ENCODE measurements at places on chromosomes 1 and 21.

- DNase-seq, result peak; percentile 71
These were observed 773 bp upstream of the DDX59 start for GRCh38 chr1:200670242-200671118.

GRCh38 chr1:195495720-195496635, 1112.3 kb downstream of the KCNT2 start:
- DNase-seq, result peak; percentile 14

DNA sequence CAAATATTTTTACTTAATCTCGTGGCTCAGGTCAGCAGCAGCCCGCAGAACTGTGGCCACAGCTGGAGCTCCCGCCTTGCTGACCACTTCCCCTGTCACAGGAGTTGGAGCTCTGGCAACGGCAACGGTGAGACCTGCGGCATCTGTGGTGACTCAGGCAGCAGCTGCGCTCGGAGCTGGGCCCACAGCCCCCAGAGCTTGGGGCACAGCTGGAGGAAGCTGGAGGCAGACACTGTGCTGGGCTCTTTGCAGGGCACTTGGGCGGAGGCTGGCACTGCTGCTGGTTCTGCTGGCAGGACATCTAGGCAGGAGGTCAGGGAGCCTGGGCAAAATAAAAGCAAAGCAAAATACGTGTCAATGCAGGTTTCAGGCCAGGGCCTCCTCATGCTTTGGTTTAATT, at the start of gene LCE3A:
Gene LCE3A (minus strand): TSS at position 301 of the 400 bp plus-strand sequence. CDS start 0 bp downstream, at position 301.
- no peak for DNase-seq

- DNase-seq, result peak; percentile 29
These were observed at the start of gene CRB1 for GRCh38 chr1:197268012-197268411. Gene CRB1 (plus strand): TSS chr1:197268252. CDS start chr1:197268413, 161 bp downstream.

DNA sequence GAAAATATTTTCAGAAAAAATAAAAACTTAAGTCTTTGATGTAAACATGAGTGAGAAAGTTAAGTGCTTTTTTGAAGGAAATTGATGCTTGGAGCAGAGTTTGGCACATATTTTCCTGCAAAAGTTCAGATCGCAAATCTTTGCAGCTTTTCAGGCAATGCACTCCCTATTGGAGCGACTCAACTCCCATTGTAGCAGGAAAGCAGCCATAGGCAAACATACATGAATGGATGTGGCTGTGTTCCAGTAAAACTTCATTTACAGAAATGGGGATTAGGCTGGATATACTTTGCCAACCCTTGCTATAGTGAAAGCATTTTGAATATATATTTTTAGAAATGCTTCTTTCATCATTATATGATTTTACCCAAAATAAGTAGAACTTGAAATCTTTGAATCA, 8.1 kb downstream of the AGL start:
- DNase-seq, result peak; percentile 20

DNA sequence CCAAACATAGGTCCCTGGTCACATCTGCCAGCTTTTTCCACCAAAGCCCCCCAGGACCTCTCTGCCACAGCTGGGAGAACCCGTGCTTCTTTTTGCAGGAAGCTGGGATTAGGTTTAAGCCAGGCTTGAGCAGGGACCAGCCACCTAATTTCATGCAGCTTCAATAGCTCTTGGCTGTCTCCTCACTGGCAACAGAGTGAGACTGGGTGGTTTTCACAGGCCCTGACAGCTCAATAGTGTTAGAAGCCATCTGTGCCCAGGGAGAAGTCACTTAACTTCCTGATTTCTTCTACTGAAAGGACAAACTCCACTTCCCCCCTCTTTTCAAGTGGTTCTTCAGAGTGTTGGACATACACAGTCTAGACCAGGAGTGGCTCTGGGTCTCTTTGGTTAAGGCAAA, 20.4 kb upstream of the SRSF4 start:
- DNase-seq, result no peak

- DNase-seq, result no peak
These were observed 226.6 kb downstream of the RERE start for GRCh38 chr1:8590721-8591351.

DNA sequence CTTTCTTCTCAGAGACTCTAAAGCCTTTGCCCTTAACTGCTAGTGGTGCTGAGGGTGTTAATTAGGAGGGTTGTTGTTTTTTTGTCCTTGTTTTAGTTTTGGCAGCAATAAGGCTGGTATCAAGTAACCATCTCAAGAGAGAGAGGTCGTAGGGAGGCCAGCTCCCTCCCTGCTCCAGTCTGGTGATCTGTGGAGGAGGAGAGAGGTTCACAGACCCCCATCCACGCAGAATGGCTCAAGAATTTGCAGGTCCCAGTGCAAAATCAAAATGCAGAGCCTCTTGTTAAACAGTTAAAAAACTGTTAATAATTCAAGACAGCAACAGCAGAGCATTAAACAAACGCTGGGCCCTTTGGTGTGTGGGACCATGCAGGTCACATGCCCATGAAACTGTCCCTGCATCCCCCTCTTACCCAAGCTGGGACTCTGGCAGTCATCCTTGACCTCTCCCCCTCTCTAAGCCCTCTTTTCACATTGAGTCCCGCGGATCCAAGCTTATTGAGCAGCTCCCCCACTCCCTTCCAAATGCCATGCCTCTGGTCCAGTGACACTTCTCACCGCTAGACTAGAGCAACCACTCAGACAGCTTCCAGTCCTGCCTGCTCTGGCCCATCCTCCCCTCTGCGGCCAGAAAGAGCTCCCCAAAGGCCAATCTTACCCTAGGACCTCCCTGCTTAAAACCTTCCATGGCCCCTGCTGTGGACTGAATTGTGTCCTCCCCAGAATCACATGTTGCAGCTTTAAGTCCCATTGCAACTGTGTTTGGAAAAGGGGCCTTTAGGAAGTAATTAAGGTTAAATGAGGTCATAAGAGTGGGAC, 47.7 kb upstream of the RPL11 start:
- DNase-seq, result peak; percentile 20

- DNase-seq, result no peak
These were observed 38.3 kb upstream of the F3 start for GRCh38 chr1:94579876-94580294.

- DNase-seq, result no peak
These were observed 5.0 kb downstream of the ARMH1 start for GRCh38 chr1:44679468-44679867.

DNA sequence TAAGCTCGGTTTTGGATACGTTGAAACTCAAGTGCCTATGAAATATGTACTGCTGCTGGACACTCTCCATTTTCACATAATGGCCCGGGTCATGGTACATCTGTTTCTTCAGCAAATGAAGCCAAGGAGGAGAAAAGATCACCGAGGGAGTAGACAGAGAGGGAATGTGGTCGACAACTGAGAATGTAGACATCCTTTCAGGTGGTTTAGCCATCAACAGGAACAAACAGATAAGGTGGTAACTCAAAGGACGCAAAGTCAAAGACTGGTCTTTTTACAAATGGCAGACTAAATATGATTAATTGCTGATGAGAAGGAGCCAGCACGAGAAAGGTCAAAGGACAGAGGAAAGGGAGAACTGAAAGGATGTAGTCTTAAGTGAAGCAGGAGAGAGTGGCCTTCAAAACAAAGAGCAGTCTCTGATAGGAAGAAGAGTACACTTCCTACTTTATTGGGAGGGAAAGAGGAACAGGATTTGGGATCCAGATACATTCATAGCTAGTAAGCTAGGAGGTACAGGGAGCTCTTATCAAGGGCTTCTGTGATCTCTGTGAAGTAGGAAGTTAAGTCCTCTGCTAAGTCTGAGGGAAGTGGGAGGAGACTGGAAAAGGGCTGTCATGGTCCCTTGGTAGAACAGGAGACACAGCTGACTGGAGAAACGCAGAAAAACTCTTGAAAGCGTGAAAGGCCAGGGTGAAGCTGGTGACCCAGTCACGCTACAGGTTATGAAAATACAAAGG, 28.3 kb downstream of the NUP133 start:
- no peak for DNase-seq

- DNase-seq, result no peak
These were observed 24.1 kb downstream of the IFFO2 start for GRCh38 chr1:18932387-18932786.

DNA sequence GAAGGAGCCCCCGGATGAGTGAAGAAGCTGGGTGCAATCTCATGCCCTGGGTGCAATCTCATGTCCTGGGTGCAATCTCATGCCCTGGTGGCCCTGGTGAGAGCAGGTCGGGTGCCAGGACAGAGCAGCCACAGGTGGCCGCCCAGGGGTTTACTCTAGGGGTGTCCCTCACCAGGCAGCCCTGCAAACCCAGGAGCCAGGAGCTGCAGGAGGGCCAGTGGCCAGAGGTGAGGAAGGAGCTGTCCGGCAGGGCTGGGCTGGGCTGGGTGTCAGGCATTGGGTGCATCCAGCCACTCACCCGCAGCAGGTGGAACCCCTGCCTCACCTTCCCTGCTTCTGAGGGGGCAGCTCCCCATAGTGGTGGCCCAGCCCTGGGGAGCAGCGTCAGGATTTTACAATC, 79.2 kb downstream of the PRDM16 start:
- no peak for DNase-seq

GRCh38 chr1:200154069-200154767, 126.7 kb downstream of the NR5A2 start:
- no peak for DNase-seq

DNA sequence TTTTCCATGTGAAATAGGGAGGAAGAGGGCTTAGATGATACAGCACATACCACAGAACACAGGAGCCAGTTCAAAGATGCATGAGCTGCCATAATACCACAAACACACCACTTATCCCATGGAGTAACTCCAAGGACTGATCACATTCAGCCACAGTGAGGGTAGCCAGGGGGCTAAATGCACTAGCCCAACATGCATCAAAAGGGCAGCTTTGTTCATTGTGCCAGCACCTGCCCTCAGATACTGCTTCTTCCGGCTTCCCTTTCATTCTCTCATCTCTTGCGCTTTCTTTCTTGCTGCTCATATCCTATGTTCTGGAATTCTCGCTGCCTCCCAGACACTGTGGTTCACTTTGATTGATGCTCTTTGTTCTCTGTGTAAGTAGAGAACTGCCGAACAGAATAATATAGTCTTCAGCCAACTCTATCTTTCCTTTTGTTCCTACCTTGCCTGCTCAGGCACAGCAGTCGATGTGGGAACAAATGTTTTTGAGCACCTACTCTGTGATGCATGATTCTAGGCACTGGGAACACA, 50.0 kb upstream of the SYT6 start:
- DNase-seq, result no peak

- DNase-seq, result no peak
These were observed 77.9 kb downstream of the NEK7 start for GRCh38 chr1:198234520-198235251.

GRCh38 chr1:220887520-220888416, 8.5 kb downstream of the HLX start:
- DNase-seq, result no peak

DNA sequence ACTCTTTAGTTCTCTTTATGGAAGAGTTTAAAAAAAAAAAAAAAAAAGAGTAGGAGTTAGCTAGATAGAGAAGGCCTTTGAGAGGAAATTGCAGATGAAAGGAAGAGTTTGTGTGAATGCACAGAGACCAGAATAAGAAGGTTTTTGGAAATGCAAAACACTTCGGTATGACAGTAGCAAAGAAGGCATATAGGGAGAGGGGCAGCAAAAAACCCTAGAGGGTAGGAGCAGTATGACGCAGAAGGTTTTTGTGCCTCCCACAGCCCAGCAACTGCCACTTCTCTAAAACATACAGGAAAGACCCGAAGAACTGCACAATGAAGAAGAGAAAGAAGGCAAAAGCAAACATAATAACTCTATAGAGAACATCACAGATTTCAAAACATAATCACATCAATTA, 84.3 kb downstream of the WDR64 start:
- DNase-seq, result no peak

DNA sequence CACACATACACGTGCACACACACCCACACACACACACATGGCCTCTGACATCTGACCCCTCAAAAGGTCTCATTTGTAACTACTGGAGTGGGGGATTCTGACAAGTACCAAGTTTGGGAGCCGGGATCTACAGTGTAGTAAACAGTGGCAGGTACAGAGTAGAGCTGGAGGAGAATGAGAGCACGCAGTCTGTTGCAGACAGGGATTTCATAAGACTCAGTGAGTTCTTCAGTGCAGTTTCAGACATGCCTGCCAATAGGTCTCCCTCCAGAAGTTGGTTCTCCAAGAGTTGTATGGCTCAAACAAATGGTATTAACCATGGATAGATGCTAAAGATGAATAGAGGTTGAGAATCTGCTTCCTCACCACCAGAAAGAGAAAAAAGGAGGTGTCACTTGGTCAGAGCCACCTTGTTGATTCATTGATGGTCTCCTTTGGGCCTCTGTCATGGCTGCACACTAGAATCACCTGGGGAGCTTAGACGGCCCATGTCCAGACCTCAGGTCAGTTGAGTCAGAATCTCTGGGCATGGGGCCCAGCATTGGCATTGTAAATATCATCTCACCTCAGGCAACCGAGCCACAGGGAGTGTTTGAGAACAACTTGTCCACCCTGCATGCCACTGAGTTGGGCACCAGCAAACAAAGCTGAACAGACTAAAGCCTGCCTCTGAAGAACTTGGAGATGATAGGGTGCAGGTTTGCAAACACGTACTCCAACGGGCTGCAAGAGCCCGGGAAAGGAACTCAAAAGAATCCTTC, 122.1 kb downstream of the EDEM3 start:
- no peak for DNase-seq

GRCh38 chr1:210373878-210374599, 45.3 kb downstream of the HHAT start:
- peak; percentile 21 for DNase-seq

- no peak for DNase-seq
These were observed 17.2 kb downstream of the LY9 start for GRCh38 chr1:160813215-160813614.

- DNase-seq, result no peak
These were observed 1.5 kb downstream of the OR14A2 start for GRCh38 chr1:247746391-247746935.

DNA sequence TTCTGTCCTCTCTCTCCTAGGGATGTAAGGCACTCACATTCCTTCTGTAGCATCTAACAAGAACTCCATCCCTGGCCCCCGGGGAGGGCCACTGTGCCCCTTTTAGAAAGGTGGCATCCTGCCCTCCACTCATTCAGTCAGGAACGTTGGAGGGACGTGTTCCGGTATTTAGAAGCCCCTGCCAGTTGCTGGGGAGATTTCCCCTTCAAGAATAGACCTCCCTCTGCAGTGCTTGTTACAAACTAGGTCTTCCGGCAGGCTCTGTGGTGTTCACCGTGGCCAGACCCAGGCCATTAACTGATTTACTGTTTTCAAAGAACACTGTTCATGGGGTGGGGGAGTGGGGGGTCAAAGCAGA, 779 bp downstream of the PCP4L1 start:
- DNase-seq, result no peak

GRCh38 chr1:119045096-119045746, 57.1 kb upstream of the TBX15 start:
- DNase-seq, result no peak

DNA sequence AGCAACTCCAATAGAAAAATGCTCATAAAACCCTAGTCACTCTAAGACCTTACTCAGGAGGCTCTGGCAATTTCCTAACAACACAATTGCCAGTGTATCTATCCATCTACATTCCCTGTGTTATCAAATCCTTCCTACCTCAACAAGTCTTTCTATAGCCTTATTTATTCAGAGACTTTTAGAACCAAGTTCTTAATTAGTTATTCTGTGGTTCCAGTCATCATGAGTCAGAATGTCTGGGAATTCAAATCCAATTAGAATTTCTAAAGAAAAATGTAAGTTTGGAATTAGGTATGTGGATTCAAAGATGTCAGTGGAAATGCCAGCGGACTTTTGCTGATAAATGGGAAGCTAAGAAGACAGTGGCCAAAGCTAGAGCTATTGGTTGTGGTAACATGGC, 302.6 kb upstream of the C1orf87 start:
- no peak for DNase-seq

Data from NCI-H1105 treated with DMSO at 0.1 percent for 48 hours (cell line).